ENCODE measurements at places on chromosomes 6 and 20.
A peak's percentile ranks its signal among the peaks of the same experiment; 100 is the strongest.

DNA sequence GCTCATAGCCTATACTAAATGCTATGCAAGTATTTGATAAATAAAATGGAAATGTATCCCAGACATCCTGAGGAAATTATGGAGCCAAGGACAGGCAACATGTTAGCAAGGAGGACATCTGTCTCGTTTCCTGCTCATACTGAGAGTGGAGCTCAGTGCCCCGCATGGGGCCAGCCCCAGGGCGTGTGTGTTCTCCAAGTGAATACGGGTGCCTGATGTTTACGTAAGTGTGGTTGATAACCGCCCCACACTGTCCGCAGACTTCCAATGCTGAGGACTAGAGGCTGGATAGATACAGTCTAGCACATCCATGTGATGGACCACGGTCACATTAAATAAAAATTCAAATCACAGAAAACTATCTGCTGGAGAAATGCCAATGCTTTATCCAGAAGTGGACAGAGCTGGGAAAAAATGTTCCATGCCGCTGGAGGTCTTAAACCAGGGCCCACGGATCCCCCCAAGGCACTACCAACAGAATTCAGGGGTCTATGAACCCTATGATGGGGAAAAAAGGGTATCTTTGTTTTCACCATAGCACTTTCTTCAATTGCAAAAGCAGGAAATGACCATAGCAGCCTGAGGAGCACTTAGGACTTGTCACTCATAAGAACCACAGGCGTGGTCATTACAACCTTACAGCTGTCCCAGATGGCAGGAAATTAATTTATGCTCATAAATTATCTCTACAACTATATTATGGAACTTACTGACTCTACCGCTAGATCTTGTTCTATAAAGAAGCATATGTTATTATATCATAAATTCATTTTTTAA is 24.9 kb downstream of the TGM2 start:
- DNase-seq, result no peak

- DNase-seq, result no peak
Observed at GRCh38 chr6:40726853-40727252, 139.7 kb upstream of the LRFN2 start.

- DNase-seq, result no peak
Observed at GRCh38 chr20:8972963-8973705, 95.8 kb upstream of the PLCB4 start.

GRCh38 chr6:62286470-62286843 is 432 bp upstream of the KHDRBS2 start:
- no peak for DNase-seq

DNA sequence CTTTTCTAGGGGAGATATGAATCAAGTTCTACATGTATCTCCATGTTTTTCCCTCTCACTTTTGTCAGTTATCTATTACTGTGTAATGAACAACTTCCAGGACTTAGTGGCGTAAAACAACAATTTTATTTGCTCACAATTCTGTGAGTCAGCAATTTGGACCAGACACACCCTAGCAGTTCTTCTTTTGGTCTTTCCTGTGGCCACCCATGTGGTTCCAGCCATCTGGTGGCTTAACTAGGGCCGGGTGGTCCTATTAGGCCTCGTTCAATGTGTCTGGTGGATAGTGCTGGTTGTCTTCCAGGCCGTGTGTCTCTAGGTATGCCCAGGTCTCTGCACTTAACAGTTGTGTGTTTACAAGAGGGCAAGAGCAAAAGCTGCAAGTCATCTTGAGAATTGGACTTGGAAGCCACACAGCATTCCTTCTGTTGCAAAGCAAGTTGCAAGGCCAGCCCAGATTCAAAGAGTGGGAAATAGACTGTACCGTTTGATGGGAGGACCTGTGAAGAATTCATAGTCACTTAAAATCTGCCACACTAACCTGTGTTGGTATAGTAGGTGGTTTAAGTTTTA is 20.8 kb upstream of the SLC35D3 start:
- no peak for DNase-seq

- DNase-seq, result no peak
Observed at GRCh38 chr6:70956191-70956450, 739 bp downstream of the B3GAT2 start.

GRCh38 chr6:111802720-111803330 is 70.4 kb downstream of the FYN start:
- DNase-seq, result no peak

- DNase-seq, result no peak
Observed at GRCh38 chr6:109808837-109809236, 117.7 kb downstream of the FIG4 start.

DNA sequence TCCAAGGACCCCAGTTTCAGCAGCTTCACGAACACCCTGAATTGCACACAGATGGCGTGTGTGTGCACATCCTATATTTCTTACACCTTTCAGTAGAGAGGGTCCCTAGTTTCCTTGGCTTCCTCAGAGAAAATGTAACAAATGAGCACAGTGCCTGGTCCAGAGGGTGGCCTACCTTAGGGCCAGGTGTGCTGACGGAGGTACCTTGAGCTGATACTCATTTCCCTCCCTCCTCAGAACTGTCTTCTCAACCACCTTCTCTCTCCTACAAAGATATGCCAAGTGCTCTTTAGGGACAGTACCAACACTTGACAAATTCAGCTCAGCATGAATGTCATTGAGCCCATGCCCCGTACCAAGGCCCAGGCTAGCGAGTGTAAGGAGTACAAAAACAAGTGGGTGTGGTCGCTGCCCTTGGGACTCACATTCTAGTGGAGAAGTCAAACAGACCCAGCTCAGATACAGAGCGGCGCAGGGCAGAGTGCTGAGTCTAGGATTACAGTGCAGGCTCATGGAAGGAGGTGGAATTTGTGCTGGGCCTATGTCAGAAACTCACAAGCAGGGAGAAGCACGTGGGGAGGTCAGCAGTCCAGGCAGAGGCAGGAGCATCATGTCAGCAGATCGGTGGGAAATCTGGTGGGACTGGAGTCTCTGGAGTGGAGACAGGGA is 9.6 kb upstream of the BPHL start:
- no peak for DNase-seq

GRCh38 chr20:25750765-25751696 is 54.4 kb upstream of the ZNF337 start:
- DNase-seq, result peak; percentile 57

DNA sequence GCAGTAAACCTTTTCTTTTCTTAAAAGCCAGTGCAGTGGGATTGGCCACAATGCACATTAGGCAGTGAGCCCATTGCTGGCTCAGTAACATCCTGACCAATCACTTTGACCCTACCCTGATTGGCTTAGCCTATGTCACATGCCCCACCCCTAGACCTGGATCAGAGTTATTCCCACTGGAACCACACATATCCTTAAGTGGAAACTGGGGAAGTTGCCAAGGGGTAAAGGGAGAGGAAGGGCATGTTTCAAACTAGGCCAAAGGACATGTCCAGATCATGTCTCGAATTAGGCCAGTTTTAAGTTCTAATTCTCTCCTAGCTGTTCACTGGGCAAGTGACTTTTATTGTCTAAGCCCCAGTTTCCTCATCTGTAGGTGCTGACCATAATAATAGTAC is 69.3 kb downstream of the LY86 start:
- DNase-seq, result no peak

- DNase-seq, result no peak
Observed at GRCh38 chr6:10151144-10151915, 263.5 kb downstream of the TFAP2A start.

- no peak for DNase-seq
Observed at GRCh38 chr20:11015440-11015839, 341.6 kb upstream of the JAG1 start.

DNA sequence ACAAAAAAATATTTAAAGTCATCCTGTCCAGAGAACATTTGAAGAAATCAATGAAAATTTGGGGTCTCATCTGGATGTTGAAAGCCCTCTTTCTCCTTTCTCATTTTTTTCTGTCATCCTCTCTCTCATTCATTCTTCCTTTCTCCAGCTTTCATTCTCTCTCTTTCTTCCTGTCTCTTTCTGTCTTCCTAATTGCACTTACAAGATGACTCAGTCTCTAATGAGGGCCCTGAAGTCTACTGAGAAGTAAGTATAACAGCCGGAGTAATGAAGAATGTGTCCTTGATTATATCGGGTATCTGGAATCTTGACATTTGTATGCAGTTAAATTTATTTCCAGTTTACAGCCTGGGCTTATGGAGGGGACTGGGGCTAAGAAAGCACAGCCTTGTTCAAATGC is 232.2 kb upstream of the SULF2 start:
- no peak for DNase-seq

GRCh38 chr20:57391439-57392301 is 474 bp downstream of the RBM38 start:
- DNase-seq, result no peak

- no peak for DNase-seq
Observed at GRCh38 chr6:78854546-78854945, 12.8 kb upstream of the IRAK1BP1 start.

GRCh38 chr6:52649536-52650160 is 21.3 kb upstream of the TMEM14A start:
- DNase-seq, result no peak

GRCh38 chr6:81881660-81882059 is 129.2 kb upstream of the TENT5A start:
- no peak for DNase-seq

DNA sequence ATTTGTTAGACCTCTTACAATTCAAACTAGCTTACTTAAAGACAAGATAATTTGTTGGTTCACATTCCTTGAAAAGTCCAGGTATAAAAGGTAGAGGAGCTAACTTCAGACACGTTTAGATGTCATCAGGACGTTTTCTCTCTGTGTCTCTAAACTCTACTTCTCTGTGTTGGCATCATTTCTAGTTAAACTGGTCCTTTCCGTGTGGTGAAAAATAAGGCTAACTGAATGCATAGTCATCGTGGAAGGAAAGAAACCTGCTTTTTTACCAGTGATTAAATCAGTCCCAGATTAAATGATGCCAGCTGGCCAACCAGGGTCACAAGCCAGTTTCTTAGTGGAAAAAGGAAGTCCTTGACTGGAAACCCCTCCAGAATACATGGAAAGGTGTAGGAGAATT is 168.4 kb upstream of the AHI1 start:
- DNase-seq, result no peak

GRCh38 chr6:157760137-157760536 is 62.9 kb upstream of the SNX9 start:
- no peak for DNase-seq

- DNase-seq, result peak; percentile 5
Observed at GRCh38 chr6:40999569-40999968, 39.5 kb downstream of the UNC5CL start.

DNA sequence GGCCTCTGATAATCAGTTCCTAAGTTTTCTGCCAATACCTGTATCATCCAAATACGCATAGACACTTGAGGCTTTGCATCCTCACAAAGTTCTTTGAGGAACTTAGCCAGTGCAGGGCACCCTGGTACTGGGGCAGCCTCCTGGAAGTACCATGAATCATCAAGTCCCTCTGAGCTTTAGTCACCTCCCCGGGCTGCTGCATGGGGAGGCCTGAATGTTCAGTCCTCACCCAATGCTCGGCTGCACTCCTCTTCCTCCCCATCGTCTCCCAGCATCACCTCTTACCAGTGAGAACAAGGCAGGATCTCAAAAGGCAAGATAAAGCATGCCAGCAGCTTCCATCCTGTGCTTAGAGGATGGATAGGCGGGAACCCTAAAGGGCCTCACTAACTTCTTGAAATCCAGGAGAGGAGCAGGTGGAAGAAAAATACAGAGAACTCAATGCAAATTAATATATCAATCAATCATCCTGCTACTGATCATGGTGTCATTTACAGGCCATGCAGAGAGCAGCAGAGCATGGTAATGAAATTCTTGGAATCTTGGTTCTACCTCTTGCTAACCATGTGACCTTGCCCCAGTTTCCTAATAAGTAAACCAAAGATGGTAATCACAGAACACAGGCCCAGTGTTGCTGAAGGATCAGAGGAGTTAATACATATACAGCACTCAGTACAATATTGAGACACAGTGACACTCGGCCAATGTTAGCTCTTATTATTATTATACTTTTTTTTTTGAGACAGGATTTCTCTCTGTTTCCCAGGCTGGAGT is 4.7 kb upstream of the CCN6 start:
- DNase-seq, result no peak

GRCh38 chr6:44489910-44490604 is 102.6 kb downstream of the CDC5L start:
- no peak for DNase-seq

- DNase-seq, result no peak
Observed at GRCh38 chr20:62427172-62428001, at the start of gene RBBP8NL. Gene RBBP8NL (minus strand): TSS chr20:62427539. CDS start chr20:62419647, 7,892 bp downstream.

Measured in CD4-positive, alpha-beta T cell treated with Interleukin-4 for 4 hours (primary cell).